Lung (tissue), 17 donors: ENCODE measurements at places on chromosomes 13 and 19. TPM values are rescaled to one million over a fixed set of nuclear protein-coding genes. Genes with fewer than 3 reads are reported as not detected.

The NRTN gene
- polyA plus RNA-seq, result 1.7 TPM

The RNF17 gene
- polyA plus RNA-seq, result not detected

The PLIN5 gene
- polyA plus RNA-seq, result 33.5 TPM

The ZNF345 gene
- 3.2 TPM for polyA plus RNA-seq

The CD22 gene
- polyA plus RNA-seq, result 48.0 TPM

The RAB8A gene
- 32.2 TPM for polyA plus RNA-seq

The STOML3 gene
- 2.0 TPM for polyA plus RNA-seq

The ZNF573 gene
- polyA plus RNA-seq, result 1.4 TPM

The TMEM161A gene
- 18.9 TPM for polyA plus RNA-seq

The STAP2 gene
- 24.6 TPM for polyA plus RNA-seq

GRCh38 chr13:82802528-82802927 is 1079.7 kb downstream of the SLITRK1 start:
- DNase-seq, result no peak

- no peak for DNase-seq
These were observed 42.6 kb downstream of the EPS15L1 start for GRCh38 chr19:16429066-16429758.

- no peak for DNase-seq
These were observed 14.1 kb downstream of the PLPP2 start for GRCh38 chr19:277131-277530.

DNA sequence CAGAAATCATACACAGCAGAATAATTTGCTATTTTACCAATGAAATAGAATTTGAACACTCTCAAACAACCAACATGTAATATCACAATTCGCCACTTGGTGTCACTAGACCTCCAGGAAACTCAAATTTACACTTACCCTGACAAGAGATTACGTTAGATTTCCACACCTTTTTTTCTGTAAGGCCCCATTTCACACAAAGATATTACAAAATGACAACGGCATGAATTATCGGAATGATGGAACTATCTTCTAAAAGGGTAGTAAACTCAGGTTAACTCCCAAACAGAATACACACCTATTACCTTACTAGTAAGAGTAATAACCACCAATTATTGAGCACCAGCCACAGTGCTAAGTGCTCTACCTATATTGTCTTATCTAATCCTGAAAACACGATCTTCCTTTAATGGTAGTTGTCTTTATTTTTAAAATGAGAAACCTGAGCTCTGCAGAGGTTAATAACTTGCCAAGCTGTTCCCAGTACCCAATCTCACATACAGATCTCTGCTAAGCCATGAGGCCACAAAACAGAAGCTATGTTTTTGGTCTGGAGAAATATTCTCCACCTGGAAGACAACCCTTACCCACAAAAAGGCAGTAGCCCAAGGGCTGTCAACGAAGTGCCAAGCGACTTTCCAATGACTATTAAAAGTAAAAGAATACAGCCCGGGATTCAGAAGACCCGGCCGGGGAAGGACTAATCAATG is 152.4 kb downstream of the DCLK1 start:
- DNase-seq, result peak; percentile 82

DNA sequence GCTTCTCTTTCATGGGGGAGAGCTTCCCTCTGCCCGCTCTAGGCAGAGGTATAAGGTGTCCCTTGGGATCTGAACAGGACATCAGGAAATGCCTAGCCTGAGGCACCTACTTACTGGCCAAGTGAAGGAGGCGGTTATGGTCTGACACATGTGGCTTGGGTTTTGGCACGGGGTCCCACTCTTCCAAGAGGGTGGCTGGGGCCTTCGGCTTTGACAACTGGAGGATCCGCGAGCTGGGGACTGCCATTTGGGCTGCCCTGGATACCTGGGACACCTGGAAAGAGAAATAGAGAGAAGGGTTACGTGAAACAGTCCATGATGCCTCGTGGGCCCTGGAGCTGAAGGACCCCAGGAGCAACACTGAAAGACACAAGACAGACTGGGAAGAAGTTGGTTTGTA is 22.4 kb upstream of the MIER2 start:
- no peak for DNase-seq

DNA sequence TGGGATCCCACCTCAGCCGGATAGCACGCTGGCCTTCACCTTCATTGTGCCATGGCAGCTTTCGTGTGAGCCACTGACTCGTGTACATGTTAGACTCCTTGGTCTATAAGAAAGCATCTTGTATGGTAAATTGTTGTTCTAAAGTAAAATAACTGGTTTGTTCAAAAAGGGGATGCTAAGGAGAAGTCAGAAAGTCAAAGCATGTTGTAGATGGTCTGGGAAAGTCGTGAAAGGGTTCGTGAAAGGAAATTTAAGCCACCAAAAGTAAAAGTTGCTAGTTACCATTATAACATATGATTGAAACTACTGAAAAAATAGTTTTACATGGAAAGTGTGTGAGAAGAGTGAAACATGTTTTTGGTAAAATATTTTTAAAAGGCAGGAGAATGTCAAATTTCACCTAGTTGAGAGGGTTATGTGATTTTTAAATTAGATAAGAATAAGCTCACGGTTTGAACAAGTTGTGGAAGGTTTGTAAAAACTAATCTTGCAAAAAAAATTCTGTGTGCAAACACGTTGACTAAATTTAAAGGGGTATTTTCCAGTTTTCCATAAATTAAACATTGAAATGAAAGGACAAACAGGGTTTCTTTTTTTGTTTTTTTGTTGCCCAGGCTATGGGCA is 23.4 kb downstream of the DPRX start:
- DNase-seq, result no peak

GRCh38 chr19:41219924-41220567 is 1.0 kb downstream of the AXL start:
- peak; percentile 35 for DNase-seq

GRCh38 chr13:63693696-63694095 is 2278.0 kb upstream of the PCDH20 start:
- DNase-seq, result no peak

DNA sequence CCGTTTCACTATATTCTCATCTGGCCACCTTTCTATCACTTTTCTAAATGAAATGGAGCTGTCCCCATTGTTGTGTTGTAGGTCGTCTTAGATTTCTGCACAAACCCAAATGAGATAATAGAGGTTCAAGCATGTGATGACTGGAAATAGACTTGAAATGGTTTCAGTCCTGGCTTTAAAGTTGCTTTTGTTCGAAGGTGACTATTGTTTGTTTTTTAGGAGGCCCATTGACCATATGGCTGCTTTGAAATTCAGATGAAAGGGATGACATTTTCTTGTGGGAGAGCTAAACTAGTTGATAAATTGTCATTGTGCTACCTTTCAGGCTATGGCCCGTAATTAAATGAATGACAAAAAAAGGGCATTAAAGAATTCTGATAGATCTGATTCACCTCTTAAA is 583.7 kb downstream of the GPC6 start:
- DNase-seq, result no peak

DNA sequence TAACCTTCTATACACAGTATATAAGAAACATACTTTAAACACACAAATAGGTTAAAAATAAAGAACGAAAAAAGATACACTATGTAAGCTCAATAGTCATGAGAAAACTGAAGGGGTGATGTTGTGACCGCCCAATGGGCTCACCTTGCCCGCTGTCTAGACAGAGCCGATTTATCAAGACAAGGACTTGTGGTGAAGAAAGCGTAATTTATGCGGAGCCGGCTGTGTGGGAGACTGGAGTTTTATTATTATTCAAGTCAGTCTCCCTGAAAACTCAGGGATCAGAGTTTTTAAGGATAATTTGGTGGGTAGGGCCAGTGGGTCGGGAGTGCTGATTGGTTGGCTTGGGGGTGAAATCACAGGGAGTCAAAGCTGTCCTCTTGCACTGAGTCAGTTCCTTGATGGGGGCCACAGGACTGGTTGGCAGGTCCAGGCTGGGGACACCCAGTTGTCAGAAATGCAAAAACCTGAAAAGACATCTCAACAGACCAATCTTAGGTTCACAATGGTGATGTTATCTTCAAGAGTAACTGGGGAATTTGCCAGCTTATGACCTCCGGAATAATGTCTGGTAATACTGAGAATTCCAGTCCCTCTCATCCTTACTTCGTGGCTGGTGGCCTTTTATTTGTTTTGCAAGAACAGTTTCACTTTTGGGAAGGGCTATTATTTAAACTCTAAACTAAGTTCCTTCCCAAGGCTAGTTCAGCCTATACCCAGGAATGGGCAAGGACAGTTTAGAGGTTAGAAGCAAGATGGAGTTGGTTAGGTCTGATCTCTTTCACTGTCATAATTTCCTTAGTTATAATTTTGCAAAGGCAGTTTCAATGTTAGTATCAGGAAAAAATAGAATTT is 96.6 kb downstream of the UBL3 start:
- no peak for DNase-seq

- no peak for DNase-seq
These were observed 19.8 kb upstream of the CEACAM4 start for GRCh38 chr19:41646589-41647204.

- no peak for DNase-seq
These were observed 16.8 kb upstream of the CELF5 start for GRCh38 chr19:3207461-3208242.

DNA sequence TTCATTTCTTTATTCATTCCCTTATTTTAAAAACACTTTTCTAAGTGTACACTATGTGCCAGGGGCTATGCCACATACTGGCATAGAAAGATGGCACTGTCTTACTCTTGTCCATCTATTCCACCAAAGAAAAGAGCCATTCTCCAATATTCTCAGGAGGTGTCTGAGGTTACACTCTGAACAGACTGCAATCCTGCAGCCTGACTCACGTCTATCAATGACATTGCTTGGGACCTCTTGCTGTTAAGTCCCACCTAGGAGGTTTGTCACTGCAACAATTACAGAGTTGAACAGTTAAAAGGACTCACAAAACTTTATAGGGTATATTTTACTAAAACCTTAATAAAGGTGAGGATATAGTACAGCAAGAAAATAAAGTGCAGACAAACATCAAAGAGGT is 512.9 kb upstream of the HTR2A start:
- no peak for DNase-seq

DNA sequence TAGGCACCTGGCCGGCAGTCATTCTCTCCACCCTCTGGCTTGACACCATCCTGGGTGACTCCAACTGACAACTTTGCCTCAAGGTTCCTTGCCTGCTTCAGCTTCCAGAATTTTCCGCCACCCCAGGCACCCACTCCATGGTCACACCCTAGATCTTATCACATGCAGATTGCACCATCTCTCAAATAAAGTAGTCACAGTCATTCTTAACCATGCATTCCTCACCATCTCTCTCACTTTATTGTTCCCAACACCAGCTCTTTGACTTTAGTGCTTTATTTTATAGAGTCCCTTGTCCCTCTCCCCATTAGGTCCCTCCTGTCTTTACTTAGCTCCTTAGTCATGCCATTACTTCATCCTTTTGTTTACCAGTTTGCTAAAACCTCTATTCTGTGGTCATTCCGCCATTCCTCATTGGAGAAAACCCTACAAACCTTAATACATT is 351.7 kb downstream of the SPRY2 start:
- DNase-seq, result no peak

- no peak for DNase-seq
These were observed 412 bp downstream of the IRS2 start for GRCh38 chr13:109785892-109786450.
